ENCODE measurements at places on chromosomes 5 and 9.

DNA sequence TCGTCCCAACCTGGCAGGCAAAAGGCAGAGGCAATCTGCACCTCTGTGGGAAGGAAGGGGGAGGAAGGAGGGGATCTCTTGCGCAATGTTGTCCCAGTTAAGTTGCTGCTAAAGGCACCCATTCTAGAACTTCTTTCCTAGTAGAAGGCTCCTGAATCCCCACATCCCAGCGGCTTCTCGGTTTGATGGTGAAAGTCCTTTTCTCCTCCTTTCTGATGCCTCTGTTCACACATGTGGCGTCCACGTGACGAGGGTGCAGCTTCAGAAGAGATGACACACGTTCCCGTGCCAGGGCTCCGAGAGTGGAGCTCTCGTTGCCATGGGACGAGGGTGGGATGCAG lies 96.9 kb upstream of the FCN2 start:
- no peak for DNase-seq

DNA sequence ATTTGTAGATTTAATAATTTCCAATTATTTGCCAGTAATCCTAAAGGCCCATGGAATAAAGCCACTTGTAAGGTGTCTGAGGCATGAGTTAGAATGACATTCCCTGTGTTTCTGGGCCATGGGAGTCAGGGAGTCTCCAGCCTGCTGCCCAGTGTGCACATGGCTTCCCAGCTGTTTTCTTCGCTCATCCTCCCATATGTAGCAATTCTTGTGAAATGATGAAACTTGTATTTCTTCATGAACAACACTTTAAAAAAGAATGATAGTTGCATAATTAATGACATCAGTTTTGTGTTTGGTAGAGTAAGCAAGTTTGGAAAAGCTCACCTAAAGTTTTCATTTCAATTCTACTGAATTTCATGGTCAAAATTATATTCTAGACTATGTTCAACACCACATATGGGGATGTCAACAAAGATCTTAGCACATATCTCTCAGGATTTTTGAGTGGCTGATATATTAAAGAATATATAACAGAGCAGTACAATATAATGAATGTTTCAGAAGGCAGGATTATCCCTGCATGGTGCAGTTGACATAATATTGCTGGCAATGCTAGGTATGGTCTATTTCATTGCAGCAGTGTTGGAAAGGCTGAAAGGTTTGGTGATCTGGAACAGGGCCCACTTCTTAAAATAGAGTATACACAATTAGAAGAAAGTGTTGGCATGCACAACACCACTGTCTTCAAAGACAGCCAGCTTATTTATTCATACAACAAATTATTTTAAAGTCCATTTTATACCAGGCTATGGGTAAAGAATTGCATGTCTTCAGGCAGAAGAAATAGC lies 44.7 kb downstream of the GRIN3A start:
- DNase-seq: no peak

- DNase-seq: no peak
Observed at GRCh38 chr9:136268735-136269134, 23.1 kb upstream of the QSOX2 start.

DNA sequence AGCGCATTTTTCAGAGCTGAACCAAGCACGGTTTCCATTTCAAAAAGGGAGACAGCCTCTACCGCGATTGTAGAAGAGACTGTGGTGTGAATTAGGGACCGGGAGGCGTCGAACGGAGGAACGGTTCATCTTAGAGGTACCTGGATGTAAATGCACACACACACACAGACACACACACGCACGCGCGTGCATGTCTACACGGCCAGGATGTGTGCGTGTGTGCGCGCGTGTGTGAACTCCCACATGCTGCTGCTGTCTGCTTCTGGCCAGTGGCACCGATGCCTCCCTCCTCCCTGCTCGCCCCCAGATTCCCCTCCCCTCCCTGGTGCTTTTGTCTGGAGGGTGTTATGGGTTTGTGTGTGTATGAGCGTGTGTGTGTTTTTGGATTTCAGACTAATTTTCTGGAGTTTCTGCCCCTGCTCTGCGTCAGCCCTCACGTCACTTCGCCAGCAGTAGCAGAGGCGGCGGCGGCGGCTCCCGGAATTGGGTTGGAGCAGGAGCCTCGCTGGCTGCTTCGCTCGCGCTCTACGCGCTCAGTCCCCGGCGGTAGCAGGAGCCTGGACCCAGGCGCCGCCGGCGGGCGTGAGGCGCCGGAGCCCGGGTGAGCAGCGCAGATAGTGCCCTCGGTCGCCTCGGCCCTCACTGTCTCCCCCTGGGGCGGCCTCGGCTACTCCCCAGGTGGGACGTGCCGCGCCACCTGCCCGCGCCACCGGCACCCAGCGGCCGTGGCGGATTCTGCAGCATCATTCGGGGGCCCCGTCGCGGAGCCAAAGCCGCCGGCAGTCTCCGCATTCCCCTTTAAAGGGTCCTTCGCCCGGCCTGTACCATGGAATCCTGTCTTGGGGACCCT lies at the start of gene NTRK2:
TSS of gene NTRK2 (plus strand) at position 442 of the 850 bp plus-strand sequence. CDS start 1,020 bp downstream, outside the sequence.
- DNase-seq: peak; percentile 12

DNA sequence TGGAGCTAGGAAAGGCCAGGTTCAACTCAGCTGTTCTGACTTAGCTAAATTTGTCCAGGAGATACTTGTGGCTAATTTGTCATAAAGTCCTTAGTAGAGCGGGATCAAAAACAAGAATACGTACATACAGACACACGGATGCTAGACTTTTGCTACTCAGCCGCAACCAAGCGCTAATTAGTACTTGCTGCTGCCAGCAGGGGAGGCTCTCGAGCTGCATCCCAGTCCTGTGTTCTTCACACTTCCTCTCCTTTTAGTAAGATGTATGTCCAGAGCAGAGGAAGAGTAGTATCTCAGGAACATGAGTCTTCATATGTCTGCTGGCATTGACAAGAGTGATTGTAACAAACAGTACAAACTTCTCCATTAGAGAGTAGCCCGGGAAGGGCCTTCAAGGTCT lies 58.3 kb downstream of the CYFIP2 start:
- DNase-seq: no peak

GRCh38 chr9:15499139-15499538 lies 11.6 kb downstream of the PSIP1 start:
- no peak for DNase-seq

- no peak for DNase-seq
Observed at GRCh38 chr5:157951673-157952373, 92.9 kb upstream of the CLINT1 start.

DNA sequence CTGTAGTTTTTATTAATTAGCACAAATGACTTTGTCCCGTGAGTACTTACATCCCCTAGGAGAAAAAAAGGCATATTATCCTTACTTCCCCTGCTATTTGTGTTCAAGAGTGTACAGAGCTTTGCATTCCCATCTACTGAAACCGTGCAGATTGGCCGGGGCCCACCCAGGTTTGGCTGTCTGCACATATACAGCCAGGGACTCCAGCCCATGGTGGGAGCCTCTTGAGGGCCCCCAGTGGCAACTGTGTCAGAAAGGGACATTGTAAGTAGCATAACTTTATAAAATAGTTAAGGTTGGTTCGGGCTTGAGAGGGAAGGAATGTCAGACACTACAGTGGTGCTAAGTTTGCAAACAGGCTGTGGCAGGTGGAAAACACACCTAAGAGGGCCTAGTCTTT lies 24.7 kb downstream of the PHF2 start:
- no peak for DNase-seq

GRCh38 chr9:90092508-90092907 lies 487.7 kb downstream of the GADD45G start:
- DNase-seq: no peak

- DNase-seq: no peak
Observed at GRCh38 chr9:110185806-110186205, 22.2 kb downstream of the C9orf152 start.

GRCh38 chr5:65068410-65068809 lies 299.7 kb downstream of the CWC27 start:
- no peak for DNase-seq

DNA sequence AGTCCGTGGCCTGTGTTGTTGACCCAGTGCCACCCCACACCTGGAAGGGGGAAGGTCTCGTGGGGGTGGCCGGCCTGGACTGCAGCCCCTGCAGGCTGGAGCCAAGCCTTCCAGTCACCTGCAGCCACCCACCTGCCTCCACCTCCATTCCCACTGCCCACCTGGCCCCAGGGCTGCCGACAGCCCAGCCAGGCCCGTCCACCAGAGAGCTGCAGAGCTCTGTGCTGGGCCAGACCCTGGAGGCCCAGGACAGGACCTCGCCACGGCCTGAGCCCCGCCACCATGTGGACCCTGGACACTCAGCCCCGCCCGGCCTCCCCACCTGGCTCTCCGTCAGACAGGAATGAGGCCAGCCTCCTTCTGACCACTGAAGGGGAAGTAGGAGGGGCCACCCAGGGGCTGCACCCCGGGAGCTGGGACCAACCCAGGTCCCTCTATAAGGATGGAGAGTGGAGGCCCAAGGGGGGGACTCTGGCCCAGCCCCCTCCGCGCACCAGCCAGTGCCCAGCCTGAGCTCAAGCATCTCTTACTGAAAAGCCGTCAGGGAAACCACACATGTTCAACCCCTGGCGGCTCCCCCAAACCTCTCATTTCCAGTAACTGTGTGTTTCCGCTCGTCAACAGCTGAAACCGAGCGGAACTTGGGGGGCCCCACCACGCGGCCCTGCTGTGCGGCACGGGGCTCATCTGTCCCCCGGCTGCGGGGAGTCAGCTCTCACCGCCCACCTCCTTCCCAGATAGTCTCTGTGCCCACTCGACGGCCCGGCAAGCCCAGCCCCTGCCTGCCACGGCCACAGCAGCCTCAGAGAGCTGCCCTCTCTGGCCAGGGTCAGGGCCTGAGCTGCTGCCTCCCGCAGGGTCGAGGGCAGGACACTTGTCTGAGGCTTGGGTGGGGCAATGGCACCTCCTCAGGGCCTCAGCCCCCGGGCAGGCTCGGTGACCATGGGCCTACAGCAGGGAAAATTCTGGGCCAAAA lies 12.8 kb downstream of the NOTCH1 start:
- DNase-seq: no peak

GRCh38 chr9:110126986-110127864 lies 80.7 kb downstream of the C9orf152 start:
- DNase-seq: peak; percentile 72

- DNase-seq: no peak
Observed at GRCh38 chr5:121396716-121397115, 455.0 kb upstream of the FTMT start.

DNA sequence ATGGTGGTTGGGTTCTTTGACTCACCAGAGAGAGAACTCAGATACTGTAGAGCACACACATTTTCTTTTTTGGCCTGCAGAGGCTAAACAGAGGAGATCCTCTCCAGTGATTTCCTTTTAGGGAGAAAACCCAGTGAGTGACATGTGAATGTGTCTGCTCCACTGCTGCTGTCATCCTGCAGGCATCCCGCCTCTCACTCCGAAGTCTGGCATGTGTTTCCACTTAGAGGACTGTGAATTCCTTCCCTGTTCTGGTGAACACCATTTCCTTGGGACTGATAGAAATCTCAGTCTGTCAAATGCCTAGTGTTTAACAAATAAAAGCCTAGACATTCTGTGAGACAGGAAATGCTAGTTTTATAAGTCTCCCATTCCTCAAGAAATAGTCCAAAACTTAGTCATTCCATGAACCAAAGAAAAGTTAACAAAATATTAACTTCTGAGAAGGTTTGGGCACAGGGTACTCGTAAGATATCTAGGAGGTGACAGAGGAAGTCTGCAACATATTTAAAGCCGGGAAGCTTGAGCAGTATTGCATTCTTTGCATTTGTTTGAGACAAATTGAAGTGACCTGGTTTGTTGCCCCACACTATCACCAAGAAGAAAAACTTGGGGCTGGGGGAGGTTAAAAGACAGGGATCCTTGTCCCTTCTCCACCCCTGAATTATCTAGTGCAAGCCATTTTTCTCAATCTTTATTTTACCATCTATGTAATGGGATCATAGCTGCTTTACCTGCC lies 74.9 kb upstream of the NIPAL4 start:
- DNase-seq: peak; percentile 98

GRCh38 chr9:36815023-36815422 lies 219.0 kb downstream of the PAX5 start:
- no peak for DNase-seq

DNA sequence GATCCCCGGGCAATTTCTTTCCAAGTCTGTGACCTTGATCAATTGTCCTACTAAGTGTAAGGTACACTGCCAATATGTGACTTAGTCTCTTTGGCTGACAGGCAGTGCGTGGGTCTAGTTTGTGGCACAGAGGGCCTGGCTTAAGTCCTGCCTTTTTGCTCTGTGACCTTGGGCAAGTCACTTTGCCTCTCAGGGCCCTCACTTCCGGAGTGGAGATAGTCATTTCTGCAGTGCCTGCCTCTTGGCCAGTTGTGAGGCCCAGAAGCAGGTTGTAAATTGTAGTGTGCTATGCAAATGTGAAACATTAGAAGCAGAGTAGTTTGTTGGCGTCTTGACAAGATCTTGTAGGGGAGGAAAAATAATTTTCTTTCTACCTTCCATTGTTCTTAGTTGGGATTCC lies 39.0 kb downstream of the KIF4B start:
- no peak for DNase-seq

DNA sequence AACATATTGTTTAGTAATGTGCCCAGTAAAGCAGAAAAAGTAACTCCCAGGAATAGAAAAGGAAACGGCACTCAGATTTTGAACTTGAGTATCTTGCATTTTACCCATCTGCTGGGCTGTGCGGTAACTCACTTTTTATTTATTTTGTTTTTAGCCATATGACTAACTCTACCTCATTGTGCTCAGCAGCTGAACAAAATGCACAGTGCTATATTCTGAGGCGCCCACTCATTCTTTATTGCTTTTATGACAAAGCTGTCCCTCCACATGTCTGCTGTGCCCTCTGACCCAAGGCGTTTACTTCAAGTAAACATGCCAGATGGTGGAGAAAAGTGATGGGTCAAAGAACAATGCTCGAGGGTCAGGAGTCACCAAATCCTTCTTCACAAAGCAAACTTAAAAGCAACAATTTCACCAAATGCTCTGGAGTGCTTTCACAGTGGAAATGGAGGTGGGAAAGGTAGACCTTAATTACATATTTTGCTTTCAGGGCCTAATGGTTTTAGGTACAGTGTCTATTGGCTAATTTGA lies 215.2 kb upstream of the ELAVL2 start:
- DNase-seq: no peak

DNA sequence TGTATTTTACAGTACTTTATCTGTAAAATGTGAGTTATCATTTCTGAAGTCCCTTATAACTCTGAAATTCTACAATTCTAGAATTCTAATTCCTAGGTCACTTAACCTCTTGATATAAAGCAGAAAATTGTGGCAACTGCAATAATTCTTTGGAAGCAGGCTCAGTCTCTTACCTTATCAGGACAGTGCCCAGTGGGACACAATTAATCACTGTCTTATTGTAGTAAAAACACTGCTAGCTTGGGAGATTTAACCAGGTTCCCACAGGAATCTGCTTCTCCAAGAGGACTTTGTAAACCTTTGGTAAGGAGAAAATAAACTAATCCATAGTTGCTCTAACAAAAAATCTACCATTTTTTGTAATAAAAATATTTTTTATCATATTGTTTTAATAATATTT lies 18.3 kb upstream of the SPATA9 start:
- DNase-seq: no peak

Measured in iris pigment epithelial cell (primary cell).